Frontal cortex (tissue), 4 donors: ENCODE measurements at places on chromosomes 2 and 18. TPM values are rescaled to one million over a fixed set of nuclear protein-coding genes. Genes with fewer than 3 reads are reported as not detected.

PLGLB1 gene
- total RNA-seq, result 9.4 TPM

HOXD1 gene
- total RNA-seq, result not detected

ASB18 gene
- 0.82 TPM for total RNA-seq

GRCh38 chr2:134407154-134407890, 153.4 kb downstream of the MGAT5 start:
- no peak for DNase-seq
